ENCODE measurements at places on chromosomes 6 and 20. TPM values are rescaled to one million over a fixed set of nuclear protein-coding genes. Genes with fewer than 3 reads are reported as not detected.

Gene GPSM3
- total RNA-seq = 18.0 TPM

Gene PBOV1
- total RNA-seq = not detected

DNA sequence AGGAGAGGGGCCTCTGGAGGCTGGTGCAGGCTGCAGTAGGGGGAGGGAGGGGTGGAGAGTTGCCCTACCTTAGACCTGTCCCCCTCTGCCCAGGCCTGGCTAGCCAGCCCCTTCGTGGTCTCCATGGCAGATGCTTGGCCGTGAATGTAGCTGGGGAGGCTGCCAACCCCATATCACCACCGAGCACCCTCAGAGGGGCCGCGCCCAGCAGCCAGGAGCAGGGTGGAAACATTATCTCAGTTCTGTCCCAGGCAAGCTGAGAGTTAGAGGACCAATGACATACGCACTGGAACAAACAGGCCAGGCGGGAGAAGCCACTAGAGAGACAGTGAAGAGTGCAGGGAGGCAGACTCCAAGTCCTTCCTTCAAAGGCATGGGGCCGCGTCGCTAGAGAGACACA lies 66.5 kb downstream of the LRFN2 start:
- H3K4me1 ChIP-seq = no peaks in the 10 kb centered on the region
- H3K27ac ChIP-seq = no peak overlapping the region
- no peaks in the 10 kb centered on the region for H3K27me3 ChIP-seq
- H3K4me3 ChIP-seq = no peak overlapping the region
- H3K36me3 ChIP-seq = no peaks in the 10 kb centered on the region
- no peak for DNase-seq

- H3K36me3 ChIP-seq = peaks cover 13% of the 10 kb centered on the region
- peak; percentile 19 for DNase-seq
- H3K27ac ChIP-seq = no peak overlapping the region
- no peaks in the 10 kb centered on the region for H3K4me1 ChIP-seq
- H3K4me3 ChIP-seq = no peak overlapping the region
Observed at GRCh38 chr6:53494076-53494475, 50.8 kb downstream of the GCLC start.

- no peak overlapping the region for H3K4me3 ChIP-seq
- peak; percentile 68 for DNase-seq
- no peaks in the 10 kb centered on the region for H3K27me3 ChIP-seq
- H3K36me3 ChIP-seq = no peaks in the 10 kb centered on the region
Observed at GRCh38 chr20:6708010-6708409, 59.5 kb upstream of the BMP2 start.

DNA sequence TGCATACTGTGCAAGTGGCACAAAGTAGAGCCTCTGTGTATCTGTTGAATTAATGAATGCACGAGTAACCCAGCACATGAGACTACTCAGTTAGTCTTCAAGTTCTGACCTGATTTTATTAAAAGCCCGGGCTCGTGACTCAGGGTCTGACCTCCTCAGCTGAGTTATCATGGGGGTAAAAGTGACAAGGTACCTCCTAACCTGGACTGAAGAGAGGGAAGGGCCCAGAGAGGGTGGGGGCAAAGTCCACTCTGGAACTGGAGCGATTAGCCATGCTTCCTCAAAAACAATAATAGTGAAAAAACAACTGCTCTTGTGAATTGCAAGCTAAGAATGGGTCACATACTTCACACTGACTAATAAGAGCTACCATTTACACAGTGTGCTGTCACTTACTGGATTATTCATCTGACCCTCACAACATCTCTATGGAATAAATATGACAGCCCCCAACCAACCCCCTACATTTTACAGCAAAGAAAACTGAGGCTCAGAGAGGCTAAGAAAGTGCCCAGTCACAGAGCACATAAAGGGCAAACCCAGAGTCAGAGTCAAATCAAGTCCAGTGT lies 26.7 kb downstream of the TRERF1 start:
- H3K27ac ChIP-seq = no peak overlapping the region
- DNase-seq = no peak
- H3K4me3 ChIP-seq = no peak overlapping the region

DNA sequence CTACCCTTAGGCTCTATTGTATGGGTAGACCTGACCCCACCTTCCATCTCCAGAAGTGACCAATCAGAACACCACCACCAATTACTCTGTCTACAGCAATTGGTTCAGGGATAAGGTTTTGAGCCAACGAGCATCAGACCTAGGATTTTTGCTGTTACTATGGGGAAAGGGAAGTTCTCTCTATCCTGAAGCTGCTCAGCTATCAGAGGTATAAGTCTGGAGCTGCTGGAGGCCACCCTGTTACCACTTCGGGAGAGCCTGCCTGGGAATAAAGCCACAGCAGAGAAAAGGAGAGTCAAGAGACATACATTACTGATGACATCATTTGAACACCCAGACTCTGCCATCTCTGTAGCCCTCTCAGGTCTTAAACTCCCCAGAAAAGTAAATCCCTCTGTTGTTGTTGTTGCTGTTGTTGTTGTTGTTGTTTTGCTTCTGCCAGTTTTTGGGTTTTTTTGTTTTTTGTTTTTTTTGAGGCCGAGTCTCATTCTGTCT lies 94.5 kb downstream of the PREX1 start:
- H3K27me3 ChIP-seq = no peaks in the 10 kb centered on the region
- H3K27ac ChIP-seq = no peak overlapping the region
- H3K36me3 ChIP-seq = no peaks in the 10 kb centered on the region
- no peak overlapping the region for H3K4me3 ChIP-seq

Gene HLA-DRB5
- not detected for total RNA-seq

- H3K4me3 ChIP-seq = no peak overlapping the region
- no peaks in the 10 kb centered on the region for H3K4me1 ChIP-seq
- no peak overlapping the region for H3K27ac ChIP-seq
- no peaks in the 10 kb centered on the region for H3K36me3 ChIP-seq
- no peaks in the 10 kb centered on the region for H3K27me3 ChIP-seq
Observed at GRCh38 chr6:42320762-42321161, 103.1 kb upstream of the MRPS10 start.

DNA sequence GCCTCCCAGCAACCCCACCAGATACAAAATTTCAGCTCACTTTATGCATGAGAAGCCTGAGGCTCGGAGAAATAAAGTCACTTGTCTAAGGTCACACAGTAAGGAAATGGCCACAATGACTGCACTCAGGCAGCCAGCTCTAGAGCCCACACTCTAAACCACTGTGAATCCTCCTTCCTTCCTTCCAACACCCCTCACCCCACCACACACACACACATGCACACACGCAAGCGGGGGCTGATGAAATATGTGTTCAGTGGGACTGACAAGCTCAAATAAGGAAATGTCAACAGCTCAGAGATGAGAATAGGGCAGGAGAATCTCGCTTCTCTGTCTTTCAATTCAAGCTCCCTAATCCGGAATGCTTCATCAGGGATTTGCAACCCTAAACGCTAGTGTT lies 6.0 kb upstream of the BPIFA1 start:
- H3K4me1 ChIP-seq = no peaks in the 10 kb centered on the region
- H3K27me3 ChIP-seq = peaks cover 69% of the 10 kb centered on the region
- DNase-seq = no peak
- no peak overlapping the region for H3K27ac ChIP-seq
- no peaks in the 10 kb centered on the region for H3K36me3 ChIP-seq

Gene WFDC2
- total RNA-seq = 0.95 TPM

- no peak for DNase-seq
- no peaks in the 10 kb centered on the region for H3K27me3 ChIP-seq
- no peaks in the 10 kb centered on the region for H3K4me1 ChIP-seq
- no peaks in the 10 kb centered on the region for H3K36me3 ChIP-seq
- no peak overlapping the region for H3K27ac ChIP-seq
Observed at GRCh38 chr6:66772800-66773199, 1065.8 kb upstream of the EYS start.

Gene PCK1
- total RNA-seq = 1.6 TPM

DNA sequence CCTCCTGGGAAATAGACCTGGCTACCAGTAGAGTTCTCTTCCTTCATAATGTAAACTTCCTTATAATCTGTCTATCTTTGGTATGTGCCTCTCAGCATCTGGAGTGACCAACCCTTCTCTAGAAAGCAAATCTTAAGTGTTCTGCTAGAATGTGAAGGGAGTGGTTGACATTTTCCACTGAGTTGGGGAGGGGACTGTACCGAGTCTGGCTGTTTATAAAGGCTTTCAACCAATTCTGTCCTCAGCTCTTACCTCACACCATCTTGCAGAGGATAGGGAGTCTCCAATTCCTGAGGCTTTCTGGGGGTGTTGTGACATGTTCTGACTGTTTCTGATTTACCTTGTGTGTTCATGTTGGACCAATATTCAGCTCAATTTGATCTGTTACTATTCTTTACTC lies 39.6 kb downstream of the FAM217A start:
- H3K4me1 ChIP-seq = peaks cover 11% of the 10 kb centered on the region
- peak overlapping the region; percentile 65 for H3K27ac ChIP-seq
- H3K36me3 ChIP-seq = peaks cover 52% of the 10 kb centered on the region
- no peaks in the 10 kb centered on the region for H3K27me3 ChIP-seq
- no peak overlapping the region for H3K4me3 ChIP-seq

DNA sequence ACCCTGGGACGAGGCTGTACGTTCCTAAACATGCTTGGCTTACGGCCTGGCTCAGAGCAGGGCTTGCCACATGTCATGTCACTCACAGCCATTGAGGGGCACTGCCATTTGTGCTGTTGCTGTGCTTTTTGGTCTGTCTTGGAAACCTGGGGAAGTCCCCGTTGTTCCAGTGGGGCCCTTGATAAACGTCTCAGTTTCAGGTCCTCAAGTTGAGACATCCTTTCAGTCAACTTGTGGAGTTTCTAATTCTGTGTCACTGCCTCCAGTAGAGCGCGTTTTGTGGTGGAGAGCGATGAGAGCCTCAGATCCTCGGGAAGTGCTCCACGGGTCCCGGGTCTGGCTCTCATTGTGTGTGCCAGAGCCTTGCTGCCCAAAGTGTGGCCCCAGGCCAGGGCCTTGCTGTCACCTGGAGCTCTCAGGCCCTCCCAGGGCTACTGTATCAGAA lies 43.0 kb upstream of the CCR6 start:
- no peaks in the 10 kb centered on the region for H3K36me3 ChIP-seq
- H3K4me3 ChIP-seq = no peak overlapping the region
- H3K27ac ChIP-seq = no peak overlapping the region
- DNase-seq = no peak
- H3K4me1 ChIP-seq = no peaks in the 10 kb centered on the region

DNA sequence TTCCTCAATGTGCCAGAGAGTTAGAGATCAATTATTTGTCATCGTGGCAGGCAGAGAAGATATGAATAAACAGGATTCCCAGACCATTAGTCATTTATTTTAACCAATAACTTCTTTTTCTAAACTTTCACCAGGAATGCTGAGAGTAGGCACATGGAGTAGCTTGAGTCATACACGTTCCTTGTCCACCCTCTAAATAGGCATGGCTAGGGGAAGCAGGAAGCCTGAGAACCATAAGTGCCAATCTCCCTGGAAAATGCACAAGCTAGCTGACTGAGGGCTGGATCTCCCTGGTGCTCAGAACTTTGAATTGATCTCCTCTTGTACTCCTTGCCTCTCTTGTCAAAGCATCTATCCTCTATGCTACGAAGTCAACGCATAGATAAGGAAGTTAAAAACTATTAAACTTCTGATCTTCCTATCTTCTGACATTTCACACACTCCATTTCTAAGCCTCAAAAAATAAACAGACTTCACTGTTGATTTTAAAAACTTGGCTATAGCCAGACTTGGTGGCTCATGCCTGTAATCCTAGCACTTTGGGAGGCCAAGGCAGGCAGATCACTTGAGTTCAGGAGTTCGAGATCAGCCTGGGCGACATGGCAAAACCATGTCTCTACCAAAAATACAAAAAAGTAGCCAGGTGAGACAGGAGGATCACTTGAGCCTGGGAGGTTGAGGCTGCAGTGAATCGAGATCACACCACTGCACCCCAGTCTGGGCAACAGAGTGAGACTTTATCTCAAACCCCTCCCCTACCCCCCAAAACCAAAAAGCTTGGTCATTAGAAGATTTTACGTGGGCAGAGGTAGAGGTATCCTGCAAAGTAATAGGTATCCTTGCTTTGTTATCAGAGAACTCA lies 11.8 kb downstream of the ADTRP start:
- DNase-seq = peak; percentile 92
- H3K36me3 ChIP-seq = no peaks in the 10 kb centered on the region
- H3K4me3 ChIP-seq = no peak overlapping the region

DNA sequence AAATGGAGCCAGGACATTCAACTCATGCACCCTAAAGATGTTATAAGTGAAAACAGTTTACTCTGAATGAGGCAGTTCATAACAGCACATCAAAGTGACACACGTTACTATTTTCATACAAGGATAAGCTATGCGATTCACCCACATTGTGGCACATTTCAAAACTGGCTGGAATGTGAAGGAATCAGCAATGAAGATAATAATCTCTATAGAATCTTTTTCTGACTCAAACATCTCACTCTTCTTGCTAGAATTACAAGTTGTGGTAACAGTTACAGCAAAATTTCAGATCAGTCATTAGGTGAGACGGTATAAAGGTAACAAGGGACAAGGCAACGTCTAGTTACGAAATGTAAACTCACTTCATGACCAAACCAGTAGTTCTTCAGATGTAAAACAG lies 17.5 kb downstream of the TMEM244 start:
- no peaks in the 10 kb centered on the region for H3K4me1 ChIP-seq
- H3K4me3 ChIP-seq = no peak overlapping the region
- H3K27me3 ChIP-seq = no peaks in the 10 kb centered on the region
- DNase-seq = no peak

- no peaks in the 10 kb centered on the region for H3K4me1 ChIP-seq
- H3K4me3 ChIP-seq = no peak overlapping the region
- no peak overlapping the region for H3K27ac ChIP-seq
- no peak for DNase-seq
- H3K27me3 ChIP-seq = no peaks in the 10 kb centered on the region
Observed at GRCh38 chr6:104003803-104004516, 855.8 kb downstream of the HACE1 start.

GRCh38 chr6:157020398-157020797 lies 243.2 kb downstream of the ARID1B start:
- H3K27ac ChIP-seq = peak overlapping the region; percentile 97
- H3K4me1 ChIP-seq = peaks cover 47% of the 10 kb centered on the region
- no peaks in the 10 kb centered on the region for H3K27me3 ChIP-seq
- peak overlapping the region; percentile 63 for H3K4me3 ChIP-seq
- no peaks in the 10 kb centered on the region for H3K36me3 ChIP-seq

- H3K27ac ChIP-seq = no peak overlapping the region
- H3K36me3 ChIP-seq = no peaks in the 10 kb centered on the region
- peak; percentile 69 for DNase-seq
Observed at GRCh38 chr6:116969211-116969863, 92.3 kb downstream of the RFX6 start.

DNA sequence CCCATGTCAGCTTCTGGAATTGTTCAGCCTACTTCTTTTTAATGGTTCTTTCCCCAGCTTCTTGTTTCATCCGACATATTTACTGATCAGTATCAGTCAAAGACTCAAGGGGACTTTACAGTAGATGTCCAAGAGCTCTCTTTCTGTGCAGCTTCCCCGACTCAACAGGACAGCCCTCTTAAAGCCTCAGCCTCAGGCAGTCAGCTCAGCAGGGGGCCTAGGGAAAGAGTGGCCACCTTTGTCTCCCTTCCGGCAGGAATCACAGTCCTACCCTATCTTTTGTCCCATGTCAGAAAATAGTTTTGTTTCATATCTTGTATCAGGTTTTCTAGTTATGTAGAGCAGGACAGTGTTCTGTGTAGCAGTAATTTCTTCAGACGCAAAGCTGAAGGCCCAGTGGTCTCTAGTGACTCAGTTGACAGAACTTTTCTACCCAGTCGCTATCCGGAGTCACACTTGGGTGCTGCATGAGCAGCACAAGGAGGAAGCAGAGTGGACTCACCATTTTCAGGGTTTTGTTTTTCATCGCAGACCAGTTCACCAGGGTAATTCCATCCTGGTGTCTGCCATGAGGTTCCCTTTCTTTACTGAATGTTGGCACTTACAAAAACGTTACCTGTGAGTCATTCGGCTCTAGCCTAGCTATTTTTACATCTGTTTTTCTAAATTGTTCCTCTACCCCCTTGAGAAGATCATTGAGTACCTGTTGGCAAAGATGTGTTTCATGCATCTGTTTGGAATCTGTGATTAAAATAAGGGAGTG lies 47.7 kb downstream of the SPATA2 start:
- no peak overlapping the region for H3K27ac ChIP-seq
- no peak overlapping the region for H3K4me3 ChIP-seq
- H3K27me3 ChIP-seq = no peaks in the 10 kb centered on the region
- H3K4me1 ChIP-seq = peaks cover 3% of the 10 kb centered on the region

Gene TRPC4AP
- total RNA-seq = 120 TPM

Data from cardiac muscle cell (in vitro differentiated cells and primary cell).